Occipital lobe (tissue), 3 donors: ENCODE measurements at places on chromosomes 5 and 9. TPM values are rescaled to one million over a fixed set of nuclear protein-coding genes. Genes with fewer than 3 reads are reported as not detected.

SPATA6L gene
- 10.9 TPM for total RNA-seq

ROR2 gene
- 0.94 TPM for total RNA-seq

PCDHB16 gene
- 4.5 TPM for total RNA-seq

ZDHHC11B gene
- total RNA-seq: 5.6 TPM

FAM221B gene
- not detected for total RNA-seq

RGS7BP gene
- 17.6 TPM for total RNA-seq

RASEF gene
- 0.31 TPM for total RNA-seq

PCA3 gene
- total RNA-seq: 0.16 TPM

SLC25A48 gene
- total RNA-seq: 0.62 TPM

GPR150 gene
- total RNA-seq: not detected

GOLGA1 gene
- total RNA-seq: 11.5 TPM

WDR5 gene
- total RNA-seq: 26.4 TPM

ELOVL7 gene
- total RNA-seq: 8.7 TPM

FRMPD1 gene
- 0.62 TPM for total RNA-seq

ZNF169 gene
- 10.0 TPM for total RNA-seq

C5orf58 gene
- not detected for total RNA-seq

AP3B1 gene
- total RNA-seq: 34.3 TPM

MORN5 gene
- total RNA-seq: 1.2 TPM

FOXD4L6 gene
- total RNA-seq: 0.31 TPM

IFNK gene
- total RNA-seq: not detected

TTC33 gene
- total RNA-seq: 65.5 TPM

ABLIM3 gene
- 5.8 TPM for total RNA-seq

CDO1 gene
- 73.2 TPM for total RNA-seq

TSSK1B gene
- total RNA-seq: 0.16 TPM

C9orf153 gene
- 0.62 TPM for total RNA-seq

TBCA gene
- total RNA-seq: 70.7 TPM

SLC45A2 gene
- total RNA-seq: 0.16 TPM

ADGRV1 gene
- 474 TPM for total RNA-seq

EFNA5 gene
- total RNA-seq: 14.5 TPM

SHISAL2B gene
- not detected for total RNA-seq

ESM1 gene
- total RNA-seq: 0.47 TPM

HSD17B3 gene
- total RNA-seq: not detected

ADGRD2 gene
- not detected for total RNA-seq

IL12B gene
- not detected for total RNA-seq

ZFP37 gene
- 27.8 TPM for total RNA-seq

ICE1 gene
- 57.6 TPM for total RNA-seq

PSD2 gene
- 17.0 TPM for total RNA-seq

GARIN3 gene
- total RNA-seq: not detected

AGXT2 gene
- total RNA-seq: not detected

IRGM gene
- total RNA-seq: not detected
